BJ (cell line): ENCODE measurements at places on chromosomes 1 and 21.
A peak's percentile ranks its signal among the peaks of the same experiment; 100 is the strongest.

- DNase-seq, result no peak
Observed at GRCh38 chr1:59415286-59415850, 118.5 kb downstream of the FGGY start.

DNA sequence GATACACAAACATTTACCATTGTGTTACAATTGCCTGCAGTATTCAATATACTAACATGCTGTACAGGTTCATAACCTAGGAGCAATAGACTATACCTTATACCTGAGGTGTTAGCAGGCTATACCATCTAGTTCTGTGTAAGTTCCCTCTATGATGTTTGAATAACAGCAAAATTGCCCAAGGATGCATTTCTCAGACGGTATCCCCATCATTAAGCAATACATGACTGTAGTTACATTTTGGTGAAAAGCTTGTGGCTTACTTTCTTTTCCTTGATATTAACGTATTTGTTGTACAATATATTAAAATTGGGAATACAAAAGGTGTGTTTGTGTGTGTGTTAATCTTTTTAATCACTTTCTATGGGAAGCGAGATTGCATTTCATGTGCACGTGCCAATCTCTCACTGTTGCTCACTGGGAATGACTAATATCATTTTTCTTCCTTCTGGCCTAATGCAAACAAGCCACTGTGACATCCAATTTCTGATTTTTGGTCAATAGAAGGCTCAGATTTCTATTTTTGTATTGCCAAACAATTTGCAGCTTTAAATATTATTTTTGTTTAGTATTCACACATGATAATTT lies 36.7 kb upstream of the WLS start:
- DNase-seq, result no peak

DNA sequence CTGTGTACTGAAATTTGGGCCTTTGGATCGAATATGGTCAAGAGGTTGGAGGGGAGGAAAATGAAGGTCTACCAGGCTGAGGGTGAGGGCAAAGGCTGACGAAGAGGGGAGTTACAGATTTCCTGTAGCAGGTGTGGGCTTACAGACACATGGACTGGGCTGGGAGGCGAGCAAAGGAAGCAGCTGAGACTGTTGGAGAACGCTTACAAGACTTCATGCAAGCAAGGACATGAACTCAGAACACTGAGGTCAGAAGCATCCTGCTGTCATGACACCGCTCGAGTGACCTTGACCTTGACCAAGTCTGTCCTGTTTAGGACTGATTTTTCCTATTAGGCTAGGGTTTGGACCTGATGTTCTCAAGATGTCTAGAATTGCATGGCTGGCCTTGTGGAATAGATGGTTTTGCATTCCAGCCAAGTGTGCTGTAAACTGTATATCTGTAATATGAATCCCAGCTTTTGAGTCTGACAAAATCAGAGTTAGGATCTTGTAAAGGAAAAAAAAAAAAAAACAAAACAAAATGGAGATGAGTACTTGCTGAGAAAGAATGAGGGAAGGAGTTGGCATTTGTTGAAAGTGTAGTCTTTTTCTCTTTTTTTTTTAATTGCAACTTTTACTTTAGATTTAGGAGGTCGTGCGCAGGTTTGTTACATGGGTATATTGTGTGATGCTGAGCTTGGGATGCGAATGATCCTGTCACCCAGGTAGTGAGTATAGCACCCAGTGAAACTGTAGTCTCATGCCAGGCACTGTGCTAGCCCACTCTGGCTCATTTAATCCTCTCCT lies 5.8 kb downstream of the ELF3 start:
- peak; percentile 35 for DNase-seq

DNA sequence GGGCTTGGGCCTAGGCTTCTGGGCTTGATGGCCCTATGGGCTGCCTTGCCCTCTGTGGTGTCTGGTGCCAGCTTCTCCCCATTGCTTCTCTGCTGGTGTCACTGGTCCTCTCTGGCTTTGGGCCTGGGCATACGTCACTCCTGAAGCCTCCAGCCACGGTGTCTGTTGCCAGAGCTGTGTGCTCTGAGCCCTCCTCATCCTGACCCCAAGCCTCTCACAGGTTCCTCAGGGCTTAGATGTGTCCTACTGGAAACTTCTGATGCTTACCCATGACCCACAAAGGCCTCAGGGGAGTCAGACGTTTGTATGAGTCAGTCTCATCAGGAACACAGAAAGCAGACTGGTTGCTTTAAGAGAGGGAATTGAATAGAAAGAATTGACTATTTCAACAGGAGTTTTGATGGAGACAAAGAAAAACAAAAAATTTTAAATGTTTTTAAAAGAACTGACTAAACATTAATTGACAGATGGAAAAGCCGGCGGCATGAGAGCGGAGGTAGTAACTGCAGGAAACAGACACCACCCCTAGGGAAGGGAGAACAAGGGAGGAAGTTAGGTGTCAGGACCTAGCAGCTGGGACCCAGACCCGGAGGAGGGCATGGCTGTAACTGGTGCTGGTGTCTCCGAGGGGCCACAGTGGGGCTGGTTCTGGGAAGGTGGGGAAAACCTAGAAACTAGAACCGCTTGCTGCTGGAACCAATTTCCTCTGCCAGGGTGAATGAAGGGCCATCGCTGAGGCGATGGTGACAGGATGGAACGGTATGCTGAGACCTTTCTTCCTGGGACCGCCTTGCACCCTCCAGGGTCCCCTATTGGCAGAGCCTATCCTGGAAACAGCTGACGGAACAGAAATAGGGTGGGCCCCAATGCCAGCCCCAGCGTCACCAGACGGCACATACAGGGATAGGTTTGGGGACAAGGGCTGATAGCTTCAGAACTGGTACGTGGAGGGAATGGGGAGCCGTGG lies 40.0 kb upstream of the CITED4 start:
- no peak for DNase-seq
